ENCODE measurements at places on chromosomes 1 and 21.

DNA sequence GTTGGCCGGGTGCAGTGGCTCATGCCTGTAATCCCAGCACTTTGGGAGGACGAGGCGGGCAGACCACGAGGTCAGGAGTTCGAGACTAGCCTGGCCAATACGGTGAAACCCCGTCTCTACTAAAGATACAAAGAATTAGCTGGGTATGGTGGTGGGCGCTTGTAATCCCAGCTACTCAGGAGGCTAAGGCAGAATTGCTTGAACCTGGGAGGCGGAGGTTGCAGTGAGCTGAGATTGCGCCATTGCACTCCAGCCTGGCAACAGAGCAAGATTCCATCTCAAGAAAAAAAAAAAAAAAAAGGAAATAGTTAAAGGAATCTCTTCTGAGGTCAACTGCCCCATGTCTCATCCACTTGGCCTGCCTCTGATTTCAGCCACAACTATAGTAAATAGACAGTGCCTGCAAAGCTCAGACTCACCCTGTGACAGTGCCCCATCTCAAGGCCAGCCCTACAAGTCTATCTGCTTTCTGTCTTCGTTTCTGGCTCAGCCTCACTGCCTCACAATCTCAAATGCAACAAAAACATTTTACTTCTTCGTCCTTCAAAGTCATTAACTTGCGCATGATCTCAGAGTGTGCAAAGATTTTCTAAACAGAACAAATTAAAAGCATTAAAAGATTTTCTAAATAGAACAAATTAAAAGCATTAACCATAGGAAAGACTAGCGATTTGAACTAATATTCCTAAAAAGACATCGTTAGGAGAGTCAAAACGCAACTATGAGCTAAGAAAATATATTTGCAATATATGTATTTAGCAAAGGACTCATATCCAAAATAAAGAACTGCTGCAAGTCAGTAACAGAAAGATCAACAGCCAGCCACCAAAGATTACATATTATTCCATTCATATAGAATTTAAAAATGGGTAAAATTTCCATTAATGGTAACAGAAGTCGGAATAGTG, 65.0 kb upstream of the PRDX6 start:
- no peak for DNase-seq

- no peak for DNase-seq
Measured at GRCh38 chr1:65232461-65232990, 76.8 kb upstream of the DNAJC6 start.

DNA sequence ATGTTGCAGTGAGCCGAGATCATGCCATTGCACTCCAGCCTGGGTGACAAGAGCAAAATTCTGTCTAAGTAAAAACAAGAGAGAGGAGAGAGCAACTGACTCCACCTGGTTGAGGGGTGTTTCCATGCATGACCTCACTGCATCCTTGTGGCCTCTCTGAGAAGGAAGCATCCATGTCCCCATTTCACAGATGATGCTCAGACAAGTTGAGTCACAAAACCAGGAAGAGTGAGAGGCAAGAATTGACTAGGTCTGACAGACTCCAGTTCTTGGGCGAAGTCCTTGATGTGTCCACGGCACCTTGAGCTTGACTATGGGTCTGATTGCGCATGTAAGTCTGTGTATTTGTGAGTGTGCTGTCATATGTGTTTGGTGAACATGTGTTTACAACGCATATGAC, 105.8 kb downstream of the LACTBL1 start:
- DNase-seq = no peak

GRCh38 chr1:51346086-51346942, 16.0 kb upstream of the TTC39A start:
- DNase-seq = no peak

- no peak for DNase-seq
Measured at GRCh38 chr21:28875078-28875477, 117.6 kb downstream of the LTN1 start.

DNA sequence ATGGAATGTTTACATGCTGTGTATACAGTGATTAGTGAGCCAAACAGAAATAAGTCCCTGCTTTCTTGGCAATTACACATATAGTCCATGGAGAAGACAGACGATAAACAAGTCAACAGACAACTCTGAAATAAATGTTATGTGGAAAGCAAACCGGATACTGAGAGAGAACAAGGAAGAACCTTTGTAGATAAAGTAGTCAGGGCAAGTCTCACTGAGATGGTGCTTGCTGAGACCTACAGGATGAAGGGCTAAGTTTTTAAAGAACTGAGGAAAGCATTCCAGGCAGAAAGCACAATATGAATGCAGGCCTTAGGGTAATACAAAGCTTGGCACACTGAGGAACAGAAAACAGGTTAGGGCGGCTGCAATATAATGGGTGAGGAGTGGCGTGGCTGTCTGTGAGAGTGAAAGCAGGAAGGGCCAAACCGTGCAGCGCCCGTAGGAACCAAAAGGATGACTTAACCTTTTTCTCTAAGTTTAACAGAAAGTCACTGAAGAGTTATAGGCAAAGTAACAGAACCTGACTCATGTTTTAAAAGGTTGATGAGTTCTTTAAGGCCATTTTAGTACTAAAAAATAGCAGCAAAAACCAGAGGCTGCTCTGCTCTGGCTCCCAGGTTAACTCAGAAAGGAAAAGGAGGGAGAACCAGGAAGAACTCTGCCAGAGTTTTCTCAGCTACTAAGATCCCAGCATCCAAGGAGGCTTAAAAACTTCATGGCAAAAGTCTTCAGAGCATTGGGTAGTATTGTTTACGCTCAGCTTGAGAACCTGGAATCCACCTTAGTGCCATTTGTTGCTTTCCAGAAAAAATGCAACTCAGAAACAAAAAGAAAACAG, 8.7 kb upstream of the TTF2 start:
- DNase-seq = no peak

DNA sequence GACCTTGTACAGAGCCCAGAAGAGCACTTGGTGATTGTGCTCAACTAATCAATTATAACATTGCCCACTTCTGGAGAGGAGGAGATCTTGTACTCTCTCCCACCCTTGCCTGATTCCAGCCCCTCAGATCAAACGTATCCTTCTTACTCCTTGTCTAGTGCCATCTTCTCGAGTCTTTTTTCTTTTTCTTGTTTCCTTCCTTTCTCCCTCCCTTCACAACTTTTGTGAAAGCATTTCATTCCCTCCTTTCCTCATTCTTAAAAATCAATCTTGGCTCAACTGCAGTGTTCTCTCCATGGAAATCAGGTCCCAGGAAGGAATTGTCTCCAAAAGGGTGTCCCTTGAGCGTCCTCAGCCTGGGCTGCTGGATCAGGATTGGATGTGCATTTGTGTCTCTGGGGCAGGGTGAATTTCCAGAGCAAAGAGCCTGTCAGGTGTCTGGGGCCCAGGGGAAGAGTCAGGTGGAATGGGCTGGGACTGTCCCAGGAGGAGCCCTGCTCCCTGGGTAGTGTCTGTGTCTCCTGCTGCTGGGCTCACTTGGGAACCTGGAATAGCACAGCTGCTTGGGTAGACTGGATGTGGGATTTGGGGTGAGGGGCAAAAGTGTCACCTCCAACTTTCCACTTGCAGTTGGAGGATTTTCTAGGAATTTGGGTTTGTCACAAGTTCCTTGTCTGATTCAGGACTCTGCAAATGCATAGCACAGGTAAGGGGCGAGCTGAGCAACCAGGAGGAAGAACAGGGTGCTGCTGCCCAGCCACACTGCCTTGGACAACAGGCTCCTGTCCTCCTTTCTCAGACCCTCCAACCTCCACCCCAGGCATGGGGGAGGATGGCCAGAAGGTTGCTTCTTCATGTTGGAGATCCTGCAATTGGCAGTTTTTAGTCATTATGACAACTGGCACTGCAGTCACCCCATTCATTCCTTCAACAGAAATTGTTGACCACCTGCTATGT, 3.3 kb downstream of the SOX13 start:
- no peak for DNase-seq

DNA sequence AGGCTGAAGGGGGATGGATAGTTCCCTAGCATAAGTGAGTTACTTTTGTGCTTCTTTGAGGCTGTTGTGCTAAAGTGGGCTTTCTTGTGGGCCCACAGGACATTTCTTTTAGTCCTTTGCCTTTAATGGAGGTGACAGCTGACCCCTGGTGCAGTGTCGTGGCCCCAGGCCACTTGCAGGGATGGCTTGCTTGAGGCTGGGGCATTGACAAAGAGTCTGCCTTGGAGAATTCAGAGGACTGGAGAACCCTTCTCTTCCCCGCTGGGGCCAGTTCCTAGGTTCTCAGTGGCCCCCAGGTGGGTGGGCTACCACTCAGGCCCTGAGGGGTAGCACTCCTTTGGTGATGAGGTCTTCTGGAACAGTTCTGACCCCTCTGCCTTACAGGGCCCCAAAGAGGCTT, 12.8 kb downstream of the ABCG1 start:
- no peak for DNase-seq

Data from WERI-Rb-1 (cell line).